ENCODE measurements at places on chromosomes 2 and 18.

DNA sequence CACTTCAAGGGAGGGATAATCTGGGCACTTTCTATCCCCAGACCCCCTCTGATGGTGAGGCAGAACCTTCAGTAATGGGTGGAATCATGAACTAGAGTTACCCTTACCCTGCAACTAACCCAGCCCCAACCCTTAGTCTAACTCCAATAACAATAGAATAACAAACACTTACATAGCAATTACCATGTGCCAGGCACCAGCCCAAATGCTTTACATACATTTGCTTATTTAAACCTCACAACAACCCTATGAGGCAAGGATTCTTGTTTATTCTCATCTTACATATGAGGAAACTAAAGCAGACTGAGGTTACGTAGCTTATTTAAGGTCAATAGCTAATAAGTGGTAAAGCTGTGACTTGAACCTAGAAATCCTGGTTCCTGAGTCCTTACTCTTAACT lies 132.8 kb downstream of the CYP26B1 start:
- H3K4me3 ChIP-seq: no peak overlapping the region
- peaks cover 3% of the 10 kb centered on the region for H3K4me1 ChIP-seq
- no peaks in the 10 kb centered on the region for H3K36me3 ChIP-seq
- DNase-seq: no peak

DNA sequence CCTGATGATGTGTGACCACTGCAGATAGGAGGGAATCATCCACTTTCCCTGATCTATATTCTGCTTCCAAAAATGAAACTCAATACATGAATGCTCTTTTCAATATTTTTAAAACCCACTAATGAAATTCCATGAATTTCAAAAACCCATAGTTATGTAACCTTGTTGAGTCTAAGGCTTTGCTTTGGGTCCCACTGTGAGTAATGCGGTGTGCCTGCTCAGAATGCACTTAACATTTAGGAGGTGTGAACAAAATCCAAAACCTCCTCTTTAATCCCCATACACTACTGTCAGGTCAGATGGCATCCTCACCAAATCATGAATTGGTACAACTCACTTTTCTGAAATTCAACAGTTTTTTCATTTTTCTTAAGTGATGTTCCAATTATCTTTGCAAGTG lies 50.4 kb downstream of the CCDC93 start:
- no peak overlapping the region for H3K27ac ChIP-seq
- H3K36me3 ChIP-seq: no peaks in the 10 kb centered on the region
- H3K4me3 ChIP-seq: no peak overlapping the region
- H3K27me3 ChIP-seq: no peaks in the 10 kb centered on the region
- no peak for DNase-seq

GRCh38 chr2:174791746-174792280 lies 27.5 kb upstream of the CHRNA1 start:
- H3K27ac ChIP-seq: no peak overlapping the region
- no peak overlapping the region for H3K4me3 ChIP-seq
- DNase-seq: no peak
- no peaks in the 10 kb centered on the region for H3K36me3 ChIP-seq

DNA sequence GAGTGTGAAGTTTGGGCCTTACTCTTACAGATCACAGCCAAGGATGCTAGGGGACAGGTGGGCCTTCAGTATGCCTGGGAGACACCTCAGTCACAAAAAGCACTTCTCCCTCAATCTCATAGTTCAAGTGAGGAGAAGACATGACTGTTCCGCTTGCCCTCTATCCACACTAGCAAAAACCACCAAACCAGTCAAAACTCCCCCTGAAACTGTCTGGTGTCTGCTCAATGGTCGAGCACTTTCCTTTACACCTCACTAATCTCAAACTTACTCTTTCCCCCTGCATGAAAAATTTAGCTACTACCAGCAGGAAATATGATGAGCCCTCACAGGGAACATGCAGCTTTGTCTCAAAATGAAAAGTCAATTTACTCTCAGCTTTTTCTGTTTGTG lies 232.2 kb downstream of the TRIB2 start:
- DNase-seq: no peak
- H3K36me3 ChIP-seq: no peaks in the 10 kb centered on the region
- H3K27me3 ChIP-seq: no peaks in the 10 kb centered on the region
- no peak overlapping the region for H3K27ac ChIP-seq
- no peaks in the 10 kb centered on the region for H3K4me1 ChIP-seq

DNA sequence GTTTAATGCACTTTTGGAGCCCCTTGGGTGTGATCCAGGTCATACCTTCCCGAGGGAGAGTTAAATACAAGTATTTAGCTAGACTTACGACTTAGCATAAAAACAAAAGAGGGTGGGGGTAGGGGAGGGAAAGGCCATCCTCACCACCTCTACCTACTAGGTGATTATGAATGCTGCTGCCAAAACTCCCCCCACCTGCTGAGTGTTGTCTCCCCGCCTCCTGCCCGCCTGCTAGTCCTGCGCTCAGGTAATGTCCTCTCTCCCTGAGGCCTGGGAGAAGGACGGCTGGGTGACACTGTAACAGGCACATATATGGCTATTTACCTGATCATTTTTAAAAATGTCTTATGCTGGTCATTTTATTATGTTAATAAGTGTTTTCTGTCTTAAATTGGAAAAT lies 3.0 kb upstream of the NCKAP5 start:
- no peak overlapping the region for H3K4me3 ChIP-seq
- no peaks in the 10 kb centered on the region for H3K27me3 ChIP-seq
- H3K4me1 ChIP-seq: peaks cover 2% of the 10 kb centered on the region
- no peak overlapping the region for H3K27ac ChIP-seq

DNA sequence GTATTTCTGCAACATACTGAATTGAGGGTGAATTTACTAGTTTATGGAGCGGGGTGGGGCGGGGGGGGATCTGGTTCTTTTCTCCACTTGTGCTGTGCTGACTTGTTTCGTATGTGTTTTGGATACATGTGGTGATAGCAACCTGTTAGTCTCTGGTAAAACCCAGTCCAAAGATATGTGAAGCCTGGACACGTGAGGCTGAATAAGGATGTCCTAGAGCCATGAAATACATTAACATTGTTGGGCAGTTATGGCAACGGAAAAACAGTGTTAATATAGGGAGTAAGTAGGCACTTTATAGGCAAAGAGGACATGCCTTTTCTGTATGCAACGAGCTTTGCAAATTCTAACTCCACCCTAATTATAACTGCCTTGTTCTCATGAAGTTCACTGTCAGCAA lies 42.1 kb upstream of the NEMP2 start:
- no peaks in the 10 kb centered on the region for H3K27me3 ChIP-seq
- H3K27ac ChIP-seq: no peak overlapping the region
- no peak for DNase-seq
- H3K4me1 ChIP-seq: no peaks in the 10 kb centered on the region

GRCh38 chr2:101307950-101308431 lies 510 bp downstream of the RNF149 start:
- no peak overlapping the region for H3K27ac ChIP-seq
- H3K27me3 ChIP-seq: no peaks in the 10 kb centered on the region
- H3K4me1 ChIP-seq: peaks cover 4% of the 10 kb centered on the region
- H3K36me3 ChIP-seq: no peaks in the 10 kb centered on the region
- H3K4me3 ChIP-seq: peak overlapping the region; percentile 73

DNA sequence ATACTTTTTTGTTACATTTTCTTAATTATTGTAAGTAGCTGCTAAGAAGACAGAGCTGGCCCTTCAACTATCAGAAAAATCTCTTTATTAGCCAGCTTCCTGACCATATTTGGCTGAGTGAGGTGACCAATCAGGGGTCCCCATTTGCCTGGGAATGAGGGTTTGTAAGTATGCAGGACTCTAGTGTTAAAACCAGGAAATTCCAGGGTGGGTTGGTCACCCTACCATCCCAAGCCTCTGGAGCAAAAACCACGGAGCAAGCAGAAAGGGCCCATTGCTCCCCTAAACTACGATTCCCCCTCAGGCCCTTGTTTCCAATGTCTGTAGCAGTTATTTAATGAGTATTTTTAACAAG lies 165.6 kb upstream of the NCKAP5 start:
- H3K4me1 ChIP-seq: no peaks in the 10 kb centered on the region
- H3K4me3 ChIP-seq: no peak overlapping the region
- H3K27me3 ChIP-seq: no peaks in the 10 kb centered on the region
- H3K36me3 ChIP-seq: no peaks in the 10 kb centered on the region
- DNase-seq: peak; percentile 42

- H3K4me1 ChIP-seq: peaks cover 2% of the 10 kb centered on the region
- H3K27ac ChIP-seq: peak overlapping the region; percentile 96
- H3K27me3 ChIP-seq: no peaks in the 10 kb centered on the region
- DNase-seq: no peak
Observed at GRCh38 chr2:197500503-197501131, 438 bp downstream of the HSPE1 start.

DNA sequence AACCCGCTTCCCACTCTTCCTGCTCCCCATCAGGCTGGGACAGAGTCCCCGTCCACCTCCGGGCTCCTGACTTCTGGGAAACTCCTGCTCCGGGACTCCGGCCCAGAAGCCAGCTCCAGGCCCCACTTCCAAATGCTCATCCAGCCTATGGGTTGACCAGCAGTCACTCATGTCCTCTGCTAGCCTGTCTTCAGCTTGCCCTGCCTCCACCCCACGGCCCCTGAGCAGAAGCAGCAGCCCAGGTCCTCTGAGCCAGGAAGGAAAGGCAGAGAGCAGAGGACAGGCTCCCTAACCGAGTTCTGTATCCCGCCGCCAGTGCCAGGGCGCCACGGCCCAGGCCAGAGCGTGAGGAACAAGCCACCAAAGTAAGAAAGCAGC lies 86.4 kb upstream of the ID2 start:
- H3K27me3 ChIP-seq: no peaks in the 10 kb centered on the region
- DNase-seq: no peak
- no peaks in the 10 kb centered on the region for H3K4me1 ChIP-seq
- H3K4me3 ChIP-seq: no peak overlapping the region
- H3K27ac ChIP-seq: no peak overlapping the region
- no peaks in the 10 kb centered on the region for H3K36me3 ChIP-seq

DNA sequence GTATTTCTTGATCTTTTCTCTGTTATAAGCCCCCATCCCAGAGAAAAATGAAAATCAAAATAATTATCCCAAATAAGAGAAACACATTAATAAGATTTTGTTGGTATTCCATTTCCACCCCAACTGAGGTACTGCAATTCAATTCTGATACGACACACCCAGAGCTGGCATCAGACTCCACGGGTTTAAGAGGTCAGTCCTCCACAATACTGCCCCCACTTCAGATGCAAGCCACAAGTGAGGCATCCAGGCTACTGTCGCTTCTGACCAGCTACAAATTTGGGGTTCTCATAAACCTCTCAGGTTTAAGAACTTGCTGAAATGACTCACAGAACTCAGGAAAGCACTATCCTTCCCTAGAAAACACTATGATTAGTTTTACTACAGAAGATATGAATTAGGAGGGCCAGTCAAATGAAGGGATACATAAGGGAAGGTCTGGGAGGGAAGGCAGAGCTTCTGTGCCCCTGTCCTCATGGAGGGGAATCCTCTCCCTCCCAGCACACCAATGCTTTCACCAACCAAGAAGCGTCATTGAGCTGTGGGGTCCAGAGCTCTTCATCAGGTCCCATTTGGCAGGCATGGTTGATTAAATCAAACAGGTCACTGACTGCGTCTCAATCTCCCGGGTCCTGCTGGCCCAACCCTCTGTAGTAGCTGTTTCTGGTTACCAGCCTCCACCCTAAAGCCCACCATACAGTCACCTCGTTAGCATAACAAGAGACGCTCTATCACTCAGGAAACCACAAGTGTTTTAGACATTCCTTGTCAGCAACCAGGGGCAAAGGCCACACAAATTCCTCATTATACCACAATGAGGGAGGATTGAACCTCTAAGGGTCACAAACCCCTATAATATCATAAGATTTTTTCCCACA lies 46.2 kb downstream of the IWS1 start:
- H3K27me3 ChIP-seq: no peaks in the 10 kb centered on the region
- peak overlapping the region; percentile 37 for H3K27ac ChIP-seq
- peaks cover 9% of the 10 kb centered on the region for H3K36me3 ChIP-seq
- no peak overlapping the region for H3K4me3 ChIP-seq
- DNase-seq: peak; percentile 77
- no peaks in the 10 kb centered on the region for H3K4me1 ChIP-seq

DNA sequence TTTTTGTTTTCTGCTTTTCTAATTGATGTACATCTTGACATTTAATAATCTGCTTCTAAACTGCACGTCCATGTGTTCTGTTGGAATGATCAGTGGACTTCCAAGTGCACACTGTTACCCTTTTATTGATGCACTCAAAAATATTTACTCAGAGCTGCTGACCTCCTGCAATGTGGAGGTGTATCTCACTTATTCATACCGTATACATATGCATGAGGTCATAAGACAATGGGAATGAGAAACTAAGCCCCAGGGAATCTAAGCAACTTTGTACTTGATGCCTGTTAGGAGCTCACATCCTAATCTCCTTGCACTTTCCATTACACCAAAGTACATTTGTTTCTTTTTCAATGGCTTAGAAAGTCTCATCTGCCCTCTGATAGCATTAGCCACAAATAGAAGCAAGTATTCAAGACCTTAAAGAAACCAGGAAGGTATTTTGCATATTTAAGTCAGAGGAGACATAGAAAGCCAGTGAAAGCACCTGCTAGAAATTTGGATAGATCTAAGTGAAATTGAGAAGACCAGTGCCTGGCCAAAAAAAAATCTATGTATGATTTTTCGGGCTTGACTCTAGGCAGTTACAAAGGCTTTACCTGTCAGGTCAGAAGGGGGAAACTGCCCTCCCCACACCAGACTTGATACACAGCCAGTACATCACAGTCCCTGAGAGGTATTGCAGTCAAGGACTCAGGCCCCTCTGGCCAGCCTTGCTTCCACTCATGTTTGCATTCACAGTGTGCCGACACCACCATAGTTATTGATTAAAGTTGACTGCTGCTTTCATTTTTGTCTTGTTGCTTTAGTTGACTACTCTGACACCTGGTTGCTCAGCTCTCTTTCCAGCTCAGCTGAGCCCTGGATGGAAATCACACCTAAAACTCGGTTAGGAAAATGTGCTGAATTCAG lies 391.7 kb upstream of the CYRIA start:
- DNase-seq: no peak
- peaks cover 2% of the 10 kb centered on the region for H3K4me1 ChIP-seq
- H3K27me3 ChIP-seq: no peaks in the 10 kb centered on the region
- H3K4me3 ChIP-seq: no peak overlapping the region
- H3K27ac ChIP-seq: no peak overlapping the region

DNA sequence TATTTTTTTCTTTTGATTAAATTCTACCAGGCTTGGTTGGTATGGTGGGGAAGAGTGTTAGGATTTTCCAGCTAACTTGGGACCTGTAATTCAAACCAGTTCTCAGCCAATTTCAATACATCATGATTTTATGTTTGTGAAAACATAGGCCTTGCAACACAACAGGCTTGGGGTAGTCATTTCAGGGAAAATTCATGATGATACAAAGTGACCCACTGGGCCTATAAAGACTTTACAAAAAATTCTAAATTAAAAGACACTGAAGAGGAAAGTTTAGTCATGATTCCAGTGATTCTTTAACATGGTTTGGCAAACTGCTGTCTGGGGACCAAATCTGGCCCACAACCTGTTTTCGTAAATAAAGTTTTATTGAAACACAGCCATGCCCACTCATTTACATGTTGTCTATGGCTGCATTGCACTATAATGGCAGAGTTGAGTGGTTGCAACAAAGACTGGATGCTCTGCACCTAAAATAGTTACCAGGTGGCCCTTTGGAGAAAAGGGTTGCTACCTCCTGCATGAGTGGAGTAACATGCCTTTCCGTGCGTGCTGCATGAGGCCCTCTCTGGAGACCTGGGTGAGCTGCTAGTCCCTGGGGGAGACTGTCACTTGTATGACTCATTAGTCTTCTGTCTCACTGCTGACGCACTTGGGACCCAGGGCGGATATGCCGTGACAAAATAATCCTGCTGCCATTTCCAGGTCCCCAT lies 73.6 kb downstream of the NPAS2 start:
- H3K27ac ChIP-seq: no peak overlapping the region
- H3K36me3 ChIP-seq: no peaks in the 10 kb centered on the region
- H3K4me1 ChIP-seq: no peaks in the 10 kb centered on the region
- no peaks in the 10 kb centered on the region for H3K27me3 ChIP-seq
